ENCODE measurements at places on chromosomes 13 and 19. TPM values are rescaled to one million over a fixed set of nuclear protein-coding genes. Genes with fewer than 3 reads are reported as not detected.

The MAMSTR gene
- 1.1 TPM for total RNA-seq

The FLT3LG gene
- 398 TPM for total RNA-seq

The PGLYRP1 gene
- total RNA-seq, result not detected

The CEACAM6 gene
- total RNA-seq, result not detected

The KIRREL2 gene
- total RNA-seq, result 0.63 TPM

The KDELR1 gene
- total RNA-seq, result 76.1 TPM

The PLPP2 gene
- 0.29 TPM for total RNA-seq

The MATK gene
- 35.8 TPM for total RNA-seq

The NLRP12 gene
- total RNA-seq, result not detected

The CYSLTR2 gene
- 4.1 TPM for total RNA-seq

The BCAM gene
- not detected for total RNA-seq

The PSPN gene
- 2.3 TPM for total RNA-seq

The RNF17 gene
- not detected for total RNA-seq

The LHFPL6 gene
- total RNA-seq, result not detected

The YJEFN3 gene
- 10.5 TPM for total RNA-seq

The CAPNS1 gene
- 425 TPM for total RNA-seq

The KIR3DL2 gene
- 0.67 TPM for total RNA-seq

The FFAR2 gene
- not detected for total RNA-seq

The CTXN1 gene
- total RNA-seq, result not detected

The IL11 gene
- total RNA-seq, result 0.29 TPM

The OR7C1 gene
- total RNA-seq, result not detected

The ZNF112 gene
- total RNA-seq, result not detected

The ZNF134 gene
- total RNA-seq, result 20.5 TPM

The CATSPERD gene
- not detected for total RNA-seq

The RTBDN gene
- not detected for total RNA-seq

The FXYD7 gene
- 20.4 TPM for total RNA-seq

The LRRC4B gene
- not detected for total RNA-seq

The RNF6 gene
- total RNA-seq, result 40.2 TPM

The TMEM145 gene
- total RNA-seq, result not detected

The IRGC gene
- not detected for total RNA-seq

The U2AF2 gene
- 225 TPM for total RNA-seq

The MEIOSIN gene
- not detected for total RNA-seq

The KLF1 gene
- 0.14 TPM for total RNA-seq

The NCAN gene
- total RNA-seq, result not detected

The UGGT2 gene
- not detected for total RNA-seq

The SYMPK gene
- 78.7 TPM for total RNA-seq

The ZNF415 gene
- total RNA-seq, result 0.58 TPM

The PDX1 gene
- not detected for total RNA-seq

The C1QTNF9B gene
- total RNA-seq, result not detected

The SRRM5 gene
- total RNA-seq, result 0.40 TPM

The APOE gene
- total RNA-seq, result 0.31 TPM

The CEACAM7 gene
- total RNA-seq, result not detected

The TMEM272 gene
- 3.2 TPM for total RNA-seq

The LILRB2 gene
- total RNA-seq, result not detected

The ZNF208 gene
- total RNA-seq, result 0.58 TPM

The KLK3 gene
- total RNA-seq, result not detected

The FXYD1 gene
- total RNA-seq, result 4.5 TPM

The KLK4 gene
- total RNA-seq, result not detected

The RASIP1 gene
- 0.15 TPM for total RNA-seq

The SIGLEC12 gene
- total RNA-seq, result not detected

The ATP4B gene
- total RNA-seq, result not detected

The LYPD3 gene
- total RNA-seq, result 1.3 TPM

The CASP14 gene
- not detected for total RNA-seq

The ZNF845 gene
- total RNA-seq, result 10.4 TPM

The ZNF160 gene
- total RNA-seq, result 51.8 TPM

The ZNF723 gene
- total RNA-seq, result not detected

The TEX101 gene
- not detected for total RNA-seq

The CERS1 gene
- total RNA-seq, result not detected

The CALR3 gene
- not detected for total RNA-seq

Data from activated naive CD4-positive, alpha-beta T cell treated with anti-CD3 and anti-CD28 coated beads, Interleukin-2, amount 10 ng/mL, durations not matched to agents 5 hours and 36 hours (primary cell).